ENCODE measurements at places on chromosomes 2 and 18.

DNA sequence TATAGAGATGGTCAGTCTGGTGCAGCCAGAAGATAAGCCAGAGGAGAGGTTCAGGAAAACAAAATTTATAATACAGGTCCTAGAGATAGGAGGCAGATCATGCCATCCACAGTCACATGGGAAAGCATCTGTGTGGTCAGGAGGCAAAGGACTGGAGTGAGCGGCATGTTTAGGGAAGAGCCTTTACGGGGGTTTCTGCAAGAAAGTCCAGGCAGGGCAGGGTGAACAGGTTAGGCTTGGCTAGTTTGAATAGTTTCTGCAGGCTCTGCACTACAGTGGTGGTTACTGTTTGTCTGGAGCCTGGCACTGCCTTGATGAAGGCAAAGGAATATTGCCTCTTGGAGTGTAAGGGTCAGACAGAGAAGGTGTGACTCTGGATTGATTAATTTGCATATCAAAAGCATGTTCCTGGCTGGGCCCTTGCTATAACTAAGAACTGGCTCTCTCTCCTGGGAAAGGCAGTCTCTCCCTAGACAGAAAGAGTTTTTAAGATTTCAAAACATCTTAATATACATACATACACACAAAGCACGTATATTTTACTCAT, 1034.7 kb upstream of the CHAC2 start:
- DNase-seq: no peak

DNA sequence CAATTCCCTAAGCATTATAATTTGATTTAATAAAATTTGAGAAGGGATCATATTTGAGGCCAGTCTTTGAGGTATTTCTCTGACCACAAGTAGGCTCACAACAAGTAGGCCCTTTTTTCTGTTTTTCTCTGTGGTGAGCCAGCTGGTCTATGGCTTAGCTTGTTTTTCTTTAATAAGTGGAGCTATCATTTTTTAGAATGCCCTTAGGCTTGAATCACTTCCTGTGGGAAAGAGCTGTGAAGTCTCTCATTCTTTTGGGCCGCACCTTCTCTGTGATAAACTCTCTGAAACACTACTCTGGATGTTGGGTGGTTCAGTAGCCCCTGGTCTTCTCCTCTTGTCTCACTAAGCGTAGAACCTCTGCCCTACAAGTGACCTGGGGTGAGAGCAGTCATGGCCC, 235.9 kb downstream of the SUCLG1 start:
- DNase-seq: peak; percentile 37

- DNase-seq: no peak
Measured at GRCh38 chr18:45085916-45086624, 405.4 kb downstream of the SETBP1 start.

DNA sequence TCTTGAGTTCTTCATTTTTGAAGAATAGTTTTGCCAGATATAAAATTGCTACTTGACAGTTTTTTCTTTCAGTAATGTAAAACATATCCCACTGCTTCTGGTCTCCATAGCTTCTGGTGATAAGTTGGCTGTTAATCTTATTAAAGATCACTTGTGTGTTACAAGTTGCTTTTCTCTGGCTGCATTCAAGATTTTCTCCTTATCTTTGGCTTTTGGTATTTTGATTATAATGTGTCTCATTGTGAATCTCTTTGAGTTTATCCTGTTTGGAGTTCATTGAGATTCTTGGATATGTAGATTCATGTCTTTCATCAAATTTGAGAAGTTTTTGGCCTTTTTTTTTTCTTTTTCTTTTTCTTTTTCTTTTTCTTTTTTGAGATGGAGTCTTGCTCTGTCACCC, 20.2 kb upstream of the ADNP2 start:
- no peak for DNase-seq

DNA sequence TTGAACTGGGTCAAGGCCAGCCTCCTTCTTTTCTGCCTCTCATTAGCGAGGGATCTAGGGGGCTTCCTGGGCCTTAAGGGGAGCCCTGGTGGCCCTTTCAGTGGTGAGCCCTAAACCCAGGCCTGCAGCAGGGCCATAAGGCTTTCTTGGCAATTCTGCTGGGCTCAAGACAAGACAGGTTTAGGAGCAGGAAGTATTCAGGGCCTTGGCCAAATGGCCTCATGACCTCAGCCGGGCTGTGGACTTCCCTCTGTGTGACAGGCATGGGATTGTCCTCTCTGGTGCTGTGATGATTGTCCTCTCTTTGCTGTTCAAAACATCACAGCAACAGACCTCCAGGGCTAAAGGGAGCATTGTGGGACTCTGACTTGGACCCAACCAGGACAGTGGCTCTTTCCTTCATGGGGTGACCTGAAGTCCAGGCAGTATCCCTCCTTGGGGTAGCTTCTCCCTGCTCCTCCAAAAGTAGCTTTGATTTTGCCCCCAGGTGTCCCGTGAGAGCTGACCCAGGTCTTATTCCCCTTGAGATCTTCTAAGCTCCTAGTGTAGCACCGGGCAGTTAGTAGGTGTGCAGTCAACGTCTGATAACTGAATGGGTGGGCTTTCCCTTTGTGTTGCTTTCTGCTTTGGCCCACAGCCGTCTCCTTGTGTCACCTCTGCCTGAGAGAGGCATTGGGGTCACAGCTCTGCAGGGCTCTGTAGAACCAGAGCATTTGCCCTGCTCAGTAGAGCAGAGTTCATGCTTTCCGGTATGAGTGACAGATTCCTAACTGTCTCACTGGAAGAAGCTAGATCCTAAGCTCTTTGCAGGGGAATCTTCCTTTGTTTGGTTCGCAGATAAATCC, 14.7 kb downstream of the FOSL2 start:
- no peak for DNase-seq

GRCh38 chr2:224025874-224026273, 13.2 kb downstream of the SERPINE2 start:
- no peak for DNase-seq

GRCh38 chr2:19140463-19141208, 217.8 kb downstream of the OSR1 start:
- DNase-seq: peak; percentile 92

DNA sequence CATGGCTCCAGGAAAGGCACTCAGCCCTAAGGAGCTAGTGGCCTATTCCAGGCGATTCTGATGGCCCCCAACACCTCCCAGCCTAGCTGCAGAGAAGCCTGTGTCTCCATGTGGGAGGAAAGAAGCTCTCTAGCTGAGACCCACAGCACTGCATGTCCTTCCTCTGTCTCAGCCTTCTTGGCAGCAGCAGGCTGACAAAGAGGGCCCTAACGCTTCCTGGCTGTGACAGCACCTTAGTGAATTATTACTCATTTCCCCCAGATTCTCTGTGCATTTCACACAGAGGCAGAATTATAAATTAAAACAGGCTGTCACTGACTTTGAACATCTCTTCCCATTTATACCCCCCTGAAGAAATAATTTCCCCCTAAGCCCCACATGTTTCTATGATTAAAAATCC, 206.8 kb downstream of the CLIP4 start:
- peak; percentile 46 for DNase-seq

- DNase-seq: peak; percentile 73
Measured at GRCh38 chr2:44952143-44952805, 10.8 kb downstream of the SIX3 start.

DNA sequence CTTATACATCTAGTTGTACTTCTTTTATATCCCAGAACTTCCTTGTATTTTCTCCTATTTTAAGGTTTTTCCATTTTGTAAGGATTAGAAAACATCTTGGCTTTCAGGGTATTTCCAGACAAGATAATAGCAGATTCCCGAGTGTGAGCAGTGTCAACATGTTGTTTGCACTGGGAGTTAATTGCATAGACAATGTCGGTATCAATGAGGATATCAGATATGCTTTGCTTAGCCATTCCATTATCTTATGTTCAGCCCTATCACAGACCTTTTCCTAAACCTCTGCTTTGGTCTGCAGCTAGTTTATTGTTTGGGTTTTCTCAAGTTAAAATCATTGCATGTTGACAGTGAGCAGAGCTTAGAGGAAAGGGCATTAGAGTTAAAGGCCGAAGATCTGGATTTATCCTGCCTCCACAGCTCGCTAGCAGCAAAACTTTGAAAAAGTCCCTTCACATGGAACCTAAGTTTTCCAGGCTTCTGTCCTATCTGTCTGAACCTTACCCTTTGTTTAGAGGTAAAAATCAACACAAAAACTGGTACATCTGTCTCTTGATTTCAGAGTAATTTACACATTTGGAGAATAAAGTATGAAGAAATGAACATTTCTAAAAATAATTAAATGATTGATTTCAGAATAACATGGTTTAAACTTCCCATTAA, 355.4 kb downstream of the KIAA1328 start:
- DNase-seq: no peak

DNA sequence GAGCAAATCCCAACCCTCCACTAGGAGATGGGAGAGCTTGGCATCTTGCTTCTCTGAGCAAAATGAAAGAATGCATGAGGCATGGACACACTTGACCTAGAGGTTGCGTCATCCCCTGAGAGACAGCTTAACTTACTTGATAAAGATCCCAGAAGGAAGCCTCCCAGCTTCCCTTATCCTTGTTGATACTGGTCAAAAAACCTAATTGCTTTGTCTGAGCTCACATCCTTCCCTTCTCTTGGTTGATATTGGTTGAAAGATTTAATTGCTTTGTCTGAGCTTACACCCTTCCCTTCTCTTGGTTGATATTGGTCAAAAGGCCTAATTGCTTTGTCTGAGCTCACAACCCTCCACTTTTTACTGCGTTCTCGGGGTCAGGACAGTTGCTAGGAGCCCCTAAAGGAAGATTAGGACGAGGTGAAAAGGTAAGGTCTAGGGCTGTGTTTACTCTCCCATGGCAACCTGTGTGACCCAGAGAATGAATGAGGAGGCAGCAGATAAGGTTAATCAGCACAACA, 12.2 kb upstream of the BOD1L2 start:
- no peak for DNase-seq

DNA sequence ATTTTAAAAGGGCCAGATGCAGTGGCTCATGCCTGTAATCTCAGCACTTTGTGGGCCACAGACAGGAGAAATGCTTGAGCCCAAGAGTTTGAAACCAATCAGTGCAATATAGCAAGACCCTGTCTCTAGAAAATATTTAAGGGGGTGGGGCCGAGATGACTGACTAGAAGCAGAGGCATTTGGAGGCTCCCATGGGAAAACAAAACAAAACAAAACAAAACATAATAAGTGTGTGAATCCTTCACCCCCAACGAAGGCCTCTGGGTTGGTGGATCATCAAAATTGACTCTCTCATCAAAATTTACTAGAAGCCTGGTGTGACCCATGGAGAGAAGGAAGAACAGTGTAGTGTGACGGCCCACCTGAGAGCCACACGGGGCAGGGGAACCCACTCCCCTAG, 560.9 kb downstream of the LRP1B start:
- no peak for DNase-seq

GRCh38 chr2:237259201-237259600, 154.8 kb downstream of the COL6A3 start:
- no peak for DNase-seq

DNA sequence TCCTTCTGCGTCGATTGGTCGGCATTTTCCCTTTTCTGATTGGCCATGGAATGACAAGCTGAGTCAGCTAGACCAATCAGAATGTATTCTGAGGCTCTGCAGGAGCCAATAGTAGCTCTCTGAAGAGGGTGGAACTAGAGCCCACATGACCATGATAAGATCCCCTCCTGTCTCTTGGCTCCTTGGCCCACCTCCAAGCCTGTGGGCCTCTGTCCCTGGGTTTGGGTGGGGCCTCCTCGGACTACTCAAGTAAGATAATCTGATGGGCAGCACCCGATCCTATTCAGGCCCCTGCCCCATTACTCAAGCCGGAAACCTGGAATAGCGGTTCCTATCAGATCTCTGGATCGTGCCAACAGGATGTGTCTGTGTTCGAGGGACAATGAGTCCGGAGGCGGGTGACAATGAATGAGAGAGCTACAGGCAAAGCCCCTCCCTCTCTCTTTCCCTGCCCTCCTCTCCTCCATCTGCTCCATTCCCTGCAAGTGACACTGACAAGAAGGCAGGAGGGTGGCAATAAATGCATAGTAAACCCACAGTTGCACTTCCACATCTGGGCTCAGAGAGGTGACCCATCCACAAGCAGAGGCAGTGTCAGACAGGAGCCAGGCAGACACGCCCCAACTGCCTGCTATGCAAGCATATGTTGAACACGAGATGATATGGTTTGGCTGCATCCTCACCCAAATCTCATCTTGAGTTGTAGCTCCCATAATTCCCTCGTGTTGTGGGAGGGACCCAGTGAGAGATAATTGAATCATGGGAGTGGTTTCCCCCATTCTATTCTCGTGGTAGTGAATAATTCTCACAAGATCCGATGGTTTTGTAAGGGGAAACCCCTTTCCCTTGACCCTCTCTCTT, 114.7 kb downstream of the TNS1 start:
- no peak for DNase-seq

DNA sequence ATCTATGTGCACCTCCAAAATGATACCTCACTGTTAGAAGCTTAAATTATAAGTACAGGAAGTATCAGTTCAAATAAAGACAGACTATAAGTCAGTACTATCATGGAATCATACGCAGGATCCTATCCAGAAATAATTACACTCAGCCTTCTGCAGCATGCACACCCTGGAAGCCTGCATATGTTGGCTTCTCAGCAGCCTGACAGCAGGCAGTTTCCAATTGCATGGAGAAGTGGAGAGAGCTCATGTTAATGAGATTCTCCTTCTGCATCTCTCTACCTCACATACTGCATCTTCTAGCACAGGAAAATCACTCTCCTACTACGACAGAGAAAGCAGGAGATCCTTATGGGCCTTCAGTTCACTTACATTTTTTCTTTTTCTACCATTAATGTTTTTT, 20.5 kb downstream of the NR4A2 start:
- no peak for DNase-seq

- no peak for DNase-seq
Measured at GRCh38 chr2:45006942-45007287, 2.3 kb downstream of the SIX2 start.

DNA sequence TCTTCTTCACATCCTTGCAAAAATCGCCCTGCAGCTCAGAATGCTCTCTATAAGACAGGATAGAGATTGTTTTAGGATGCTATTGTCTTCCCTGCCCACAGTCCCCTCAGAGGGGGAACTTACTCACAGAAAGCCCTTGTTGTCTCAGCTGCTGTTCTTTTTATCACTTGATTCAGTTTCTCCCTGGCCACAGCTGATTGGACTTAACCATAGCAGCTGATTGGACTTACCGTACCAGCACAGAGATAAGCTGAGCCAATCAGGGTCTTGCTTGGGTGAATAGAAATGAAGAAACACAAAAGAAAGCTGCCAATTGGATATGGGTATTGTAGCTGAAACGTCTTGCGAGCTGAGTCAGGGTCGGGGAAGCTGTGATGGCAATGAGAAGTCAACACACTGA, 194.2 kb upstream of the MEX3C start:
- DNase-seq: no peak

GRCh38 chr2:118375907-118376485, 287.7 kb downstream of the INSIG2 start:
- DNase-seq: no peak

- peak; percentile 74 for DNase-seq
Measured at GRCh38 chr18:60471652-60472051, 99.1 kb upstream of the MC4R start.

- DNase-seq: no peak
Measured at GRCh38 chr2:109458512-109458911, 155.3 kb downstream of the SEPTIN10 start.

GRCh38 chr2:105788670-105789290, 44.1 kb downstream of the NCK2 start:
- no peak for DNase-seq

Measured in kidney tubule cell (primary cell).